Stimulated activated CD4-positive, alpha-beta T cell treated with anti-CD3 and anti-CD28 coated beads, Interleukin-1b, Interleukin-23, amount 100 ng/mL, for 4 hours (primary cell): ENCODE measurements at places on chromosomes 11 and 22.

DNA sequence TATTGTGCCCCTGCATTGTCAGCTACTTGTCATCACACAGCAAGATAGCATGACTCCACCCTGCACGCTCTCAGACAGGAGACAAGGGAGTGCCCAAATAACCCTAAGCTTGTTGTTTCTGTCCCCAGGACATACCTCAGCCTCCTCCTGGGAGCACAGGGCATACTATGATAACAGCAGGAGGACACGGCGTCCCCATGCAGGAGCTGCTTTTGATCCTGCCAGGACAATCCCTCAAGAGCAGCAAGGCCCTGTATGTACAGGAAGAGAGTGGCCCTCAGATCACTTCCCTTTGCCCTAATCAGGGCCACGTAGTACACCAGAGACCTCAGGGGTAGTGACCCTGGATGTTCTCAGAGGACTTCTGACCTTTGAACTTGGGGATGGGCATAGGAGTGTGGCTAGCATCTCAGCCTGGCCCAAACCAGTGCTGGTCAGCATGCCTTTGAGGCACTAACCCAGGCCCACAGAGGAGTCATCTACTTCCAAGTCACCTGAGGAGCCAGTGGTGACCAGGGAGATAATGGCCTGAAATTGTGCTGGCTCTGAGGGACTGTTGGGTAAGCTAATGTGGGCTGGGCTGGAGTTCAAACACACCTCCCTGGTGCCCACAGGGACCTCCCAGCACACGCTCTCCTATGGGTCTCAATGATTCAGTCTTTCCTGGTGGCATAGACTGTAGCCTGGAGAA, 9.2 kb downstream of the APOA4 start:
- no peak for DNase-seq

GRCh38 chr11:57047610-57048009, 58.9 kb downstream of the OR5AK2 start:
- DNase-seq: no peak

DNA sequence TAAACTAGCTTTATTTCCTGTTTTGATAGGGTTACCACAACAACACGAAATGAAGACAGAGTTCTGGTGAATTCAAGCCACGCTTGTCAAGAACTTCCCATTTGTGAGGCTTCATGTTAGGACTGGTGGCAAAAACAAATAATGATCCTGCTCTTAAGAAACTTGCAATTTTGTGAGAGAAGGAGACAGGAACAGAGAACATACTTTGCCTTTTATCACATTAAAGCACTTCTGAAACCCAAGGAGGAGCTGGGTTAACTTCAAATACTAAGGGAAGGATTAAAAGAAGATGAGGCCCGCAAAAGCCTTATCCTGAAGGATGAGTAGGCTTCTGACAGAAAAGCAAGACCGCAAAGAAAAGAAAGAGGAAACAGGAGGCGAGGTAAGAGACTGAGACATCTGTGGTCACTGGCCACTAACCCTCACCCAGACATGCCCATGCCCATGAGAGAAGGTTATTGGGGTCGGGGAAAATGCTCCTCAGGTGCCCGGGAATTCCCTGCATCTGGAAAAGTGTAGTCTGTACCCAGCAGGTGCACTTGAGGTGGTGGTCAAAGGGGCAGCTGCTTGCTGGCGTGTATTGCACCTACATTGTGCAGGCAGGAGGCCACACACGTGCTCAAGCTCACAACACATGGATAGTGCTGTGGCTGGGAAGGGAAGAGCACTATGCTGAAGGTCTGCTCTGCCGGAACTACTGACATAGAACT, 50.5 kb downstream of the MAPK1 start:
- no peak for DNase-seq

DNA sequence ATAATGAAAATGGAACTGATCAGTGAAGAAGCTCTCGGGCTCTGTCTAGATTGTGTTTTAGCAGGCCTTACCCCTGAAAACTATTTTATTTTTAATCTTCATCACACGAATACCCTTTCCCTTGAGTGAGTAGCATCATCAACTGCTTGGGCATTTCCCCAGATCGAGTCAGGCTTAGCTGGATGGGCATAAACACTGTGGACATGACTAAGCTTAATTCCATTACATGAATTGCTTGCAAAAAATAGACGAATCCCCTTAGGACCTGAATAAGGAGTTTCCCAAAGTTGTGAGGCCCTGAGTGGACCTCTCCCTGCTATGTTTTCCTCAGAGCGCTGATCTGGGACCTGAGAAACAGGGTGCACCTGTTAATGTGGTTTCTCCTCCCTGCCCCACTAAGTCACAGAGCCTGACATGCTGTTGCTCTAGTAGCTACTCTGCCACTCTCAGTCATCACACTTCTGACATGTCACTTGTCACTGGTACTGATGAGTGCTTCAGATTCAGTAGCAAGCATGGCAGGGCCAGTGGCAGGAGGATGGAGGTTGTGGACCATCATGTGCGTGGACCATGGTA, 53.5 kb downstream of the ENDOD1 start:
- no peak for DNase-seq

DNA sequence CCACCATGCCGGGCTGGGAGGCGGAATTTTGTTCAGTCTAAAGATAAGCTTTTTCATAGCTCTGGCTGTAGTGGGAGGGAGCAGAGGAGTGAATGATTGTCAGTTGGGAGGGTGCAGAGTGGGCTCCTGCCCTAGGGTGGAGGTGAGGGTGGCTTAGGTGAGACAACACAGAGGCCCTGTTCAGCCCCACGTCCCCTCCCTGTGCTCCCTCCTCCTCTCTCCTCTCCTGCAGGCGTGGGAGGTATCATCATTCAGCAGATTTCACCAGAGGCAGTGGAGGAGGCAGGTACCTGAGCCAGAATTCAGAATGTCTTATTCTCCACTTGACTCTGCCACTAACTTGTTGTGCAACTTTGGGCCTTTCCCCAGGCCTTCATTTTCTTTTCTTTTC, 1.7 kb upstream of the THRSP start:
- DNase-seq: no peak

GRCh38 chr11:92765082-92765840, 204.2 kb upstream of the MTNR1B start:
- no peak for DNase-seq

DNA sequence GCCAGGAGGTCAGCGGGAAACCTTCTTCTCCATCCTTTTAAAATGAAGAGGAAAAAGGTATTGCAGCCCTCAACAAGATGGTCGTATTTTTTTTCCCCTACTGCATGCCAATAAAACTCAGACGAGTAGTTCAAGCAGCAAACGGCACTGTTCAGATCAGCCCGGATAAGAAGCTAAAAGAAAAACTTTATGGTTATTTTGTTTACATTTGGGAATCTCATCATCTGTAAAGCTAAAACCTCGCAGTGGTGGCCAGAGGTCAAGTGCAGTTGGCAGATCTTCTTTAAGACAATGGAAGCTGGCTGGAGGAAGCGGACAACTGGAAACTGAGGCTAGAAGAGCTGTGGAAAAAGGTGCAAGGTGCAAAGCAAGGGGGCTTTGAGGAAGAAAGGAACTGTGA, 31.0 kb upstream of the CHRM4 start:
- no peak for DNase-seq

DNA sequence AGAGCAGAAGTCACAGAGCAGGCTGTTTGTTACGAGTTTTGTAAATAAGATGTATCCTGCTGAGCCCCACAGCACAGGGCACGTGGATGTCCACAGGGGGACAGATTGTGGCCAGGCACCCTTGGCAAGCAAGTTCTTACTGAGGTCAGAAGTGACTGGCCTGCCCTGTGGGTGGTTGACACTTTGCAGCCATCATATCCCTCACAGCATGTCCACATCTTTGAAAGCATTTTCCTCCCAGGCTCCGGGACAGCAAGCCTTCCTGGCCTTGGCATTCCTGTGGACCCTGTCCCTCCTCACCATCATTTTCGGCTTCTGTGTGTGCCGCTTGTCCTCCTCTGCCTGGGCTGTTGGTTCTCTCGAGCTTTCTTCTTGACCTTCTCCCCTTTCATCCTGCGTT, 189.5 kb downstream of the TBC1D22A start:
- no peak for DNase-seq

GRCh38 chr11:94762208-94762607, 5.9 kb upstream of the AMOTL1 start:
- no peak for DNase-seq

DNA sequence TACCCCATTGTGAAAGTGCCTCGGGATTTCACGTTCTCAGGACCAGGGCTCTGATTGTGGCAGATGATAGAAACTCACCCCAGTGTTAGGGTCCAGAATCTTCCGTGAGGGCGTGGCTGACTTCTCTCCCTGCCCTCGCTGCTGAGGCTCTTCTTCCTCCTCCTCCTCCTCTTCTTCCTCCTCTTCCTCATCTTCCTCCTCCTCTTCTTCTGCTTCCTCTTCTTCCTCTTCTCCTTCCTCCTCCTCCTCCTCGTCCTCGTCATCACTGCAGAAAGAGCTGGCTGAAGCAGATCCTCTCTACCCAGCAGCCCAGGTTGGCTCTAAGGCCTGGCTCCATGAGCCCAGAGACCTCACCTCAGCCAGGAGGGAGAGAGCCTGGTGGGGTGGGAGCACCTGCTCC, 13.5 kb upstream of the CHADL start:
- no peak for DNase-seq

- no peak for DNase-seq
Measured at GRCh38 chr22:42930810-42931420, 73.8 kb upstream of the ARFGAP3 start.

GRCh38 chr22:36775586-36775963, 344 bp downstream of the IFT27 start:
- peak; percentile 19 for DNase-seq

DNA sequence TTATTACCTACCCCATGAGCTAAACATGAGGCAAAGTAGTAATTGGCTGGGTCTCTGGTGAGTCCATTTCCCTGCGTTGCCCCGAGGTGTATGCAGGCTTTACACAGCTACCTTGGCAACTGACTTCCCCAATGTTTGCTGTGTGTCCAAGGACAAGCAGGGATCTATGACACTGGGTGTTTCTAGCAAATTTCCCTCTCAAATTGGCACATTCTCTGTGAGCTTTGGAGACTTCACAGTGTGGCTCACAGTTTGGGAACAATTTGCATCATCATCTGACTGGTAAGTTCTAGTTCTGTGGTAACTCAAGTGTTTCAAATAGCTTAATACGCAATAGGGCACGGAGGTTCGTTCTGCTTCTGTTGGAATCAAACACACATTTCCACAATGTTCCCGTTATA, 12.5 kb downstream of the NNMT start:
- no peak for DNase-seq

DNA sequence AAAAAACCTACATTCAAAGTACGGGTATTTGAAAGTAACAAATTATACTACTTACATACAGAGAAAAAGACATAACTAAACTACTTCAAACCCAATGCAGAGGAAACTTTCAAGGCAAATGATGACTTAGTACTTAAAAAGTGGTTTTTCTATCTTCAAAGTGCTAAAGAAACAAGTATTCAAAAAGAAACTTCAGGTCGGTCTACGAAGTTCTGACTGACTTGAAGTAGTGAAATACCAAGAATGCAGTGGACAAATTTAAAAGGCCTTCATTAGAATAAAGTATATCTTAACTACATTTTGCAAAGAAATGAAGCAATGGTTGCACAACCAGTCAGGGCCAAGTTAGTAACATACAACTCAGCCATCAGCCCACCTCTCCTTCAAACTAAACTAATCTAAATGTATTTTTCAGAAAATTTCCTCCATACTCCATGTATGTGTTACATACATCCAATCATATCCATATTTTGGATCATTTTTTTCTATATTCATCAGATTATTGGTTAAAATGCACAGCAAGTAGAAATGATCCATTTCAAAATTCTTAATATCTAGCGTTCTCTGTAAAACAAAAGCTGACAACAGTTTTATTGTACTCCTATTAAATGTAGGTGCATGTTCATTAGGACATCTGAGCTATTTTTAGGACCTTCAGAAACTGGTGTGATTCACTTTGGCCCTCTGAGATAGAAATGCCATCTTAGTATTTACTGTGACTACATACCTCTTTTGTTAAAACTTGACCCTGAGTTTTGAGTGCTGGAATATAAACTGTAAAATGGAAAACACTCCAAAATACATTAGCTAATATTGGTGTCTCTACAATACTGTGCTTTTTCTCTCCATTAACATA, 49.9 kb downstream of the BIRC2 start:
- DNase-seq: no peak

DNA sequence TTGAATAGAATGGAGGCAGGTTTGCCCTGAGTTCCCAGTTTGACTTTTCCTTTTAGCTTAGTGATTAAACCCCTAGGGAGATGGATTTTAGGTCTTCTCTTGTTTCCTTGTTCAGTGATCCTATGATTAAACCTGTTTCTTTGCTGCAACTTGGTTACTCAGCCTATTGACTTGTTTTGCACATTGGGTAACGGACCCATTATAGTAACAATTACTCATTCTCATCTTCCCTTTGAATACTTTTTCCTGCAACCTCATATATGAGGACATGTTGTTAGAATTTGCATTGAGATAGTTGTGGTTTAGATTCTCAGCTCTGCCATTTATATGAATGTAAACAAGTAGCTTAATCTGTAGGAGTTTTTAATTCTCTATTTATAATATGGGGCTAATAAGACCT, 489.2 kb upstream of the CNTN5 start:
- DNase-seq: no peak

DNA sequence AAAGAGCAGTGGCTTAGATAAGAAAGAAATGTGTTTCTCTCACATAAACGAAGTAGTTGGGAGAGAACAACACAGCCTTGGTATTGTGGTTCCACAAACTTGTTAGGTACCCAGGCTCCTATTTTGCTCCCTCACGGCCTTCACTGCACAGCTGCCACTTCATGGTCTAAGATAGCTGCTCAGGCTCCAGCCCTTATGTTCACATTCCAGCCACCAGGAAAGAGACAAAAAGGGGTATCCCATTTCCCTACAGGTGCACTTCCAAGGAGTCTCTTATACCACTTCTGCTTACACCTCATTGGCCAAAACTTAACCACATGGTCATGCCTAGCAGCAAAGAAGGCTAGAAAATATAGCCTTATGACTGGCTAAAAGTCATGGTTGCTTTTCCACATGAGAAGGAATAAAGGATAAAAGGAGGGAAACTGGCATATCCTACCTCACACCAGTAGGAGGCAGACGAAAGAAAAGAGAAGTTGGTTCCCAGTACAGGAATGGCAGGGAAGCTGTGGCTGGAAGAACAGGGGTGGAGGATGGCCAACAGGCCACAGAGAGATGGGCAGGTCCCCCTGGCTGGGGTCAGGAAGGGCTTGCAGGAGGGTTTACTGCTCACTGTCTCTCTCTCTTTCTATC, 5.4 kb upstream of the HDHD5 start:
- no peak for DNase-seq

DNA sequence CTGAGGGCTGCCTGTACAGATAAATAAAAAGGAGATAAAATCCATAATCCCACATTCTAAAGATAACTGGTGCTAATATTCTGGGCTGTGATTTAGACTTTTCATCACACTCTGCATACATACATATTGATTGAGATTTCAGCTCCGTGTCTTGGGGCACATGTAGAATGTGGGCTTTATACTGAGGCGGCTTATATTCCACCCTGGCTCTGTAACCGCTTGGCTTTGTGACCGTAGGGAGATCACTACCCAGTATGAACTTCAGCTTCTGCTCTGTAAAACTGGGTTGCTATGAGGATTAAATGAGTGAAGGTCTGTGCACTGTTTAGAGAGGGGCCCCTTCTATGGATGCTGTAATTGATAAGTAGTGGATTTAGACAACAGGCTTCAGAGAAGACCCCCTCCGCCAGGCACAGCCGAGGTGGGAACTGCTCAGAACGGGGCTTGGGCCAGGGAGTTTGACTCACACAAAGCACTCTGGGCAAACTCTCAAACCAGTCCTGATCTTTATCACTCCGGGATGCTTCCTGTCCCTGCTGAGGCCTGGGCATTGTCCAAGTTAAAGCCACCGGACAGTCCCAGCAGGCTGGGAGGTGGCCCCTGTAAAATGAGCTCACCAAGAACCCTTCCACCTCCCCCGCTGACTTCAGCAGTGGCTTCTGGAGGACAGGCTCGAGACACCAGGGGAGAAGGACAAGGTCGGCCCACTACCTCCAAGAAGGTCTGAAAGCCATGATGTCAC, 17.2 kb downstream of the KIAA1671 start:
- DNase-seq: no peak
